Stromal cell of bone marrow (primary cell): ENCODE measurements at places on chromosomes 4 and X.

- DNase-seq = no peak
These were observed 22.1 kb upstream of the NDST3 start for GRCh38 chr4:118012142-118012541.

- no peak for DNase-seq
These were observed 387.5 kb downstream of the PDGFC start for GRCh38 chr4:156584100-156584499.

DNA sequence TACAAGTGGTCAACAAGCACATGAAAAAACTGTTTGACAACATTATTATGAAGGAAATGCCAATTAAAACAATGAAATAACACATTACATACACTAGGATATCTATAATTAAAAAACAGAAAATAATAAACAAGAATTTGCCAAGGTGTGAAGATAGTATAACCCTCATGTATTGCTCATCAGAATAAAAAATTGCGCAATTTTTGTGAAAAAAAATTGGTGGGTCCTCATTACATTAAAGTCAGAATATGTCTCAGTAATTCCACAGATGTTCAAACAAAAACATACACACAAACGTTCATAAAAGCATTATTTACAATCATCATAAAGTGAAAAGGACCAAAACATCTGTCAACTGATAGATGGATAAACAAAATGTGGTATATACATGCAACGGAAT, 63.0 kb upstream of the AR start:
- no peak for DNase-seq

DNA sequence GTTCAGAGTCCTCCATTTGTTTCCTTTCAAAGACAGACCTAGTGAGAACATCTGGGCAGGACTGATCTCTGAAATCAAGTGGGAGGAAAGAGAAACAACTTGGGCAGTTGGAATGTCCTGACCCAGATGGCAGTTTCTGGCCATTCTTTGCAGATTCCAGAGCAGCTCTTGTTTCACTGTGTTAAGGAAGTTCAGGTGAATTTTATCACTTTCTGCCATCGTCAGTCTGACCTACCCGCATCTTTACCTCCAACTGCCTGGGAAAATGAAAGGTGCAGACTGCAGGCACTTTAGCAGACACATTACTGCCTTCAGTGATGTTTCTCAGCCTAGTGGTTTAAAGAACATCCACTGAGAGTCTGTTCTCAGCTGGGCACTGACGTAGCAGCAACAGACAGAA, 216.2 kb downstream of the CEP135 start:
- no peak for DNase-seq

GRCh38 chr4:20474119-20474518, 222.4 kb downstream of the SLIT2 start:
- peak; percentile 12 for DNase-seq

- DNase-seq = no peak
These were observed 8.8 kb downstream of the LHFPL1 start for GRCh38 chrX:112670977-112671376.
